NCI-H526 treated with DMSO at 0.1 percent for 48 hours (cell line): ENCODE measurements at places on chromosomes 12 and 14.

- DNase-seq, result no peak
Observed at GRCh38 chr12:39230086-39230485, 212.8 kb downstream of the KIF21A start.

DNA sequence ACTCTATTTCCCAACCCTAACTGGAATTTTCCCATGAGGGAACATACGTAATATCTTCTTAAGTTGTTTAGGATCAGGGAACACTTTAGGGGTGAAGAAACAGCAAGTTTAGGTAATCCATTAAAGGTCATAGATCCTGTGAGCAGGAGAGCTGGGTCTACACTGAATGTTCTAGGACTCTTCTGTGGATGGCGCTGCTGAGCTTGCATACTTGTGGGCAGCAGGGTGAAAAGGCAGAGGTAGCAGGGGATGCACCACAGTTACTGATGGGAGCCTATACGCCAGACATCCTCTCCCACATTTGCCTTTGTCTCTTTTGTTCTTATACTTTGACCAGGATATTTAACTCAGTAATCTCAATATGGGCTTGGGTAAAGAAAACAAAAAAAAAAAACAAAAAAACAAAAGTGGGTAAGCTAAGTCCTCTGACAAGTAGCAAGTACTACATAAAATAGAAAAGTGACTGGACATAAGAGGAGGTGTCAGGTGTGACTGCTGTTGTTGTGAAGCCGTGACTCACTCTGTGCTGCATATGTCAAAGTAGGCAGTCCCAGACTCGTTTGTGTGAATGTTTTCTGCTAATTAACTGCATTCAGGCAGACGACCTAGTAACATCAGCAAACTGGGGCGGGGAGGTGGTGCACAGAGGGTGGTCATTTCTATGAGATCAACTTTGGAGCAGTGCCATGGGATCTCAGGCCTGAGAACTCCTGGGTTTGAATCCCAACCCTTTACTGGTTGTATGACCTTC lies 31.6 kb downstream of the NEUROD4 start:
- no peak for DNase-seq

- no peak for DNase-seq
Observed at GRCh38 chr12:106601031-106601430, 18.2 kb downstream of the RFX4 start.

DNA sequence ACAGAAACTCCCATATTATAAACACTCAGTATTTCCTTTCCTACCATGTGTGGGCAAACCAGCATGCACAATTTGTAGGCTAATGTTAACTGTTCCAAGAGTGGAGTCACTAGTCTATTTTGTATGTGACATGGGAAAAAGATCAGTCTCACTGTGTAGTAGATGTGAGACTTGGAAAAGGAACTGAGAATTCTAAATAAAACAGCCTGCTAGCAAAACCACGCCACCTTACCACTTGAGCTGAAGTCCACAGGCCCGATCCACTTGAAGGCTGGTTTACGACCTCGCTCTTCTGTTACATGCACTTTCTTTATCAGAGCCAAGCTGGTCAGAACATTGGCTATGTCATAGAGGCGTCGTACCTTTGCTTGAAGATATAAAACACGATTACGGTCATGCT lies 22.5 kb downstream of the E2F7 start:
- DNase-seq, result no peak

GRCh38 chr14:103803661-103804060 lies 43.7 kb downstream of the PPP1R13B start:
- DNase-seq, result no peak

DNA sequence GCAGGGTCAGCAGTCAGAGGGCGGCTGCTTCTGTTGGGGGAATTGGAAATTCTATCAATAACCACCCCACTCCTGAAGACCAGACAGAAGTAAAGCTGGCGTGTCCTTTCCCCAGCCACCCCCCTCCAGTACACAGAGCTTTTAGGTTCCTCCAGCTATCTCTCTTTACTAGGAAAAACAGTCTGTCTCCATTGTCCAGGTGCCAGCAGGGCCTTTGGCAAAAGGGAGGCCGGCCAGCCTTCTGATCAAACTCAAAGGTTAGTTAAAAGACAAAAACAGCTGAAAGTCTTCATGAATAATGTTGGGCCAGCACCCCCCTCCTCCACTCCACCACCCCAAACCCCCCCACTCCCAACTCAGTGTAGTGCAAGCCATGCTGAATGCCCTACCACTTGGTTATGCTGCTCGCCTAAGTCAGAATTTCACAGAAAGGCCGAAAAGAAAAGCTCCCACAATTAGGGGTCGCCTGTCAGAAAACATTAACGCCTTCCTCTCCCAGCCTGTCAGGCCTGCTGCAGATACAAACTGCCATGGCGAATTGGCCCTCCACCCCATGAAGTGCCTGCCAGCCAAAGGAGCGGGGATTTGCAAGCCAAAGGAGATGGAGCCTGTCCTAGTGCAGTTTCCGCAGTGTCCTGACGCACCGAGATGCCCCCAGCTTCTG lies 8.9 kb downstream of the ASCL1 start:
- no peak for DNase-seq

DNA sequence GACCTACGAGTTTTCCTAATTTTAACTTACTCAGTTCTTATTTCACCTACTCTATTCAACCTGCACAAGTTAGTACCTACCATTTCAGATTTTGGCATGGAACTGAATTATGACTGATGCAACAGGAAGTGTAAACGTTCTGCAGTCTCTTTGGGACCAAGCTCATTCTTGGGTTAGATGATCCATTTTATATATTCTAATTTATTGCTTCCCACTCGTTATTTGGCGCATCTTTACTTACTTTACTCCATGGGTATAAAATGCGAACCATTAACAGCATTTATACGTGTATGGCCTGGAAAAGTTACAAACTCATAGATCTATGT lies 1.0 kb upstream of the EML1 start:
- no peak for DNase-seq

- DNase-seq, result peak; percentile 15
Observed at GRCh38 chr14:88326352-88327103, 3.5 kb upstream of the KCNK10 start.

- DNase-seq, result no peak
Observed at GRCh38 chr14:90567991-90568390, 171.2 kb downstream of the CALM1 start.

- no peak for DNase-seq
Observed at GRCh38 chr12:69555461-69555860, 29.8 kb upstream of the CCT2 start.

- DNase-seq, result no peak
Observed at GRCh38 chr14:97293659-97294058, 496.5 kb downstream of the VRK1 start.

DNA sequence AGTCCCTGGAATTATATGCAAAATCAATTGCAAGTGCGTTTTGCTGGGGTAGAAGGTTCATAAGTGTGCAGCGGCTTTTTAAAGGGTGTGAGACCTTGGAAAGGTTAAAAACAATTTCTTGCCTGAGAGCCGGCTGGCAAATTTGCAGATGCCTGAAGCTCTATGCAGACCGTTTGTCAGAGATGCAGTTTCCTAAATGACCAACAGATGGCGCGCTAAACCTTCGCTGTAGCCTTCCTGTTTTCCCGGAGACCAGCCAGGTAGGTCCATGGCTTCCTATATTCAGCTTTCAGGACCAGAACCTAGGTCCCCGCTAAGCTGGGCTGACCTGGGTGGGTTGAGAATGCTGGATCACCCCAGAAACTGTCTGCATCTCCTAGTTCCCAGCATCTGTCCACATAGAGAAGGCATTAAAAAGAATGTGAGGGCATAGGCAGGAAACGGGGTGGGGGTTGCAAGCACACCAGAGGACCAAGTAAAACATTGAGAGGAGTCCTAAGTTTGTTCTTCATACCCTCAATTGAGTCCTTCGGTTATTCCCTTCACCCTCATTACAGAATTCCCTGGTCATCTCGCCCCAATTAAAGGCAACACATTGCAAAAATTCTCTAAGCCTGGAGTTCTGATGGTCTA lies 5.7 kb upstream of the NOS1 start:
- DNase-seq, result peak; percentile 60

GRCh38 chr14:69625299-69626131 lies 14.1 kb downstream of the SUSD6 start:
- DNase-seq, result no peak

GRCh38 chr12:92928421-92928961 lies 604 bp downstream of the EEA1 start:
- DNase-seq, result no peak

GRCh38 chr12:126493366-126494108 lies 1428.3 kb downstream of the AACS start:
- DNase-seq, result no peak

DNA sequence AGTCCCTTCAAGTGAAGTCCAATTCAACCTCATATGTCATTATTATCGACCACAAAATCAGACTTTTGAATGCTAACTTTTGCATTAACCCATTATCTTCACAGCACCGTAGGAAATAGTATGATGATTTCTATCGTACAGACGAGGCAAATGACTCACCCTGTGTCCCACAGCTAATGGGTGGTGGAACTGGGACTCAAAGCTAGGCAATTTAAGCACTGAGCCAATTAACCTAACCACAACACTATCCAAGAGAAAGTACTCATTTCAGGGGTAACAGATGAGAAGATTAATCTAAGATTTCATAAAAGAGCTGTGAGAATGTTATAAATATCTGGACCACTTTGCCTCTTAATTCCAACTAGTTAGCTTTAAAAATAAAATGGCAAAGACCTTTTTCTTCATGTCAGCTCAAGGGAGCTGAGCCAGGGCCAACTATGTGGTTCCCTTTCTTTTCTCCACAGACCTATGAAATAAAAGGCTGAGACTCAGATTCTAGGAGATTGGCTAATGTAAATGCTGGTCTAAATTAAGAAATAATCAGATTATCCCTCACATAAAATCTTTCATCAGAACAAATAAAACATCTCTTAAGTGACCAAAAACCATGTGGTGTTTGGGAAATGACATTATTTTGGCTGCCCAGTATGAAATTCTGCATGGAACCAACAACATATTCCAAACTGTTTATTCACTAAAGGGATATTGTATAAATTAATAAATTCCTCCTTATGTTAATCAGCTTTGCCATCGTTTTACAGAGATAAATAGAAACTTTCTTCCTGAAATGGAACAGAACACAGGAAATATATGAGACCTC lies 4.9 kb downstream of the PTGER2 start:
- DNase-seq, result no peak

GRCh38 chr12:63036974-63037335 lies 102.0 kb upstream of the PPM1H start:
- DNase-seq, result no peak

DNA sequence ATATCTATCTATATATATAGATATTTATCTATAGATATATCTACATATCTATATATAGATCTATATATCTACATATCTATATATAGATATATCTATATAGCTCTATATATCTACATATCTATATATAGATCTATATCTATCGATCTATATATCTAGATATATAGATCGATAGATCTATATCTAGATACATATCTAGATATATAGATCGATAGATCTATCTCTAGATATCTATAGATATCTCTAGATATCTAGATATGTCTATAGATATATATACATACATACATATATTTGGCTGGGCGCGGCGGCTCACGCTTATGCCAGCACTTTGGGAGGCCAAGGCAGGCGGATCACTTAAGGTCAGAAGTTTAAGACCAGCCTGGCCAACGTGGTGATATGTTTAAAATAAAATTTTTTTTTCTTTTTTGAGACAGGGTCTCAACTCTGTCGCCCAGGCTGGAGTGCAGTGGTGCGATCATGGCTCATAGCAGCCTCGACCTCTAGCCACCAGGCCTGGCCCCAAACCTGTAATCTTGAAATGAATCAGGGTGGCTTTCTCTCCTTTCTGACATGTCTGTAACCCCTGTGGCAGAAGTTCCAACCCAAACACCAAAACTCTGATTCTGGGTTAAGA lies 18.1 kb downstream of the ARPC3 start:
- DNase-seq, result no peak

- DNase-seq, result no peak
Observed at GRCh38 chr12:85923767-85924331, 49.8 kb downstream of the NTS start.

DNA sequence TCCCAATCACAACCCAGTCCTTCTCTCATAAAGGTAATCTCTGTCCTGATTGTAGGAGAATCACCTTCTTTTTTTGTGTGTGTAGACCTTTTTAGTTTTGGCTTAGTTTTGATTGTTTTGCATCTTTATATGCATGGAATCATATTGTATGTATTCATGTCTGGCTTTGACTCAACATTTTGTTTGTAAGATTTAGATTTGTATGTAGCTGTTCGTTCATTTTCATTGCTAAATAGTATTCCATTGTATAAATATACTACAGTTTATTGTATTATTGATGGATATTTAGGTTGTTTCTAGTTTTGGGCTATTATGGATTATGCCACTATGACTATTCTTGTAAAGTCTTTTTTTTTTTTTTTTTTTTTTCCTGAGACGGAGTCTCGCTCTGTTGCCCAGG lies 10.5 kb downstream of the ERC1 start:
- DNase-seq, result no peak

DNA sequence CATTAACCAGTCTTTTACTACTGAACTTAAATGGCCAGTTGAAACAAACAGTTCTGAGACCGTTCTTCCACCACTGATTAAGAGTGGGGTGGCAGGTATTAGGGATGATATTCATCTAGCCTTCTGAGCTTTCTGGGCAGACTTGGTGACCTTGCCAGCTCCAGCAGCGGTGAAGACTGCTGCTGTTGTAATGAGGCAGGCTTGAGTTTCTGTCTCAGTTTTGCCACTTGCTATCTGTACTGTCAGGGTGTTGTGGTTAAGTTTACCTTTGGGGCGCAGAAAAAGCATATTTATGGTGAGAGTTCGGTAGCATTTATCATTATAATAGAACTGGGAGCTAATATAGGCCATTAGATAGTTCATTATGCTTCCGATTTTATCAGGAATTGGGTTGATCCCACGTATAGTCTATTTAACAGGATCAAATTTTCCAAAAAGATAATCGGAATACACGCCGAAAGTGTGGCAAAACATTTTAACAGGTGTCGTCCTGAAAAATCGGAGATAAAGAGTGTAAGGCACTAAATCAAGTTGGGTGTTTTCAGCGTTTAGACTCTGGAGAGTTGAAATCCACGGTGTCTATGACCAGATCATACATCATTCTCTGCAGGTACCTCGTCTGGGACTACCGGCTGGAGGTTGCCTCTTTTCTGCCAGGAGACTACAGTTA lies 688 bp upstream of the NECAP1 start:
- DNase-seq, result no peak

DNA sequence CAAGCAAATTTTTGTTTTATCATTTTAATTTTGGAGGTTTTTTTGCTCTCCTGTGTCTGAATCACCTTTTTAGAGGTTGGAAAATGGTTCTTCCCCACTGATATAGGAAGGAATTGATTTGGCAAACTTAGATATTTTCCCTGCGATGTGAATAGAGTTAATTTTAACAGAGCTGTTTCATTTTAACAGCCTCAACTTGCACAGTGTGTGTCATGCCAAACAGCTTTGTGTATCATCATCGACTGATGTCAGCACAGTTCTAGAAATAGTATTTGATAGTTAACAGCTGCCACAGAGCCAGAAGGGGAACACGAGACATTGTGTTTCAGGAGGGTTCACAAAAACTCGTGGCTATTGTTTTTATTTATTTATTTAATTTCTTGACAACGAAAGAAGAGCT lies 243.1 kb upstream of the FOXN3 start:
- no peak for DNase-seq

- no peak for DNase-seq
Observed at GRCh38 chr14:51828017-51828797, 32.2 kb upstream of the GNG2 start.
